Inflammatory macrophage treated with lipopolysaccharide for 1 hour (primary cell): ENCODE measurements at places on chromosomes 11 and 22.

DNA sequence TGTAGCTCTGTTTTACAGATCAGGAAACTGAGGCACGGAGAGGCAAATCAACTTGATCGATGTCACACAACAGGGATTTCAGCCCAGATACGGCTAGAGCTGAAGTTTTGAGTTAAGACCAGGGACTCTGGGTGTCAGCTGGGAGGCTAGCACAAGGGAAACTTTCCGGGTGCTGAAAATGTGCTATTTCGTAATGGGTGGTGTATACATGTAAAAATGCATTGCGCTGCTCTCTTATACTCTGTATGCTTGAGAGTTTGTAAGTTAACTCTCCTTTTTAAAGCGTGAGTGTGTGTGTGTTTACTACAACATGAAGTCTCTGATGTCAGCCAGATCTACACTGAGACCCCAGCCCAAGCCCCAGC lies 227.6 kb downstream of the MN1 start:
- DNase-seq: no peak

GRCh38 chr22:39215070-39215396 lies 29.7 kb downstream of the PDGFB start:
- no peak for DNase-seq

GRCh38 chr11:13862845-13863392 lies 99.6 kb upstream of the SPON1 start:
- DNase-seq: no peak

DNA sequence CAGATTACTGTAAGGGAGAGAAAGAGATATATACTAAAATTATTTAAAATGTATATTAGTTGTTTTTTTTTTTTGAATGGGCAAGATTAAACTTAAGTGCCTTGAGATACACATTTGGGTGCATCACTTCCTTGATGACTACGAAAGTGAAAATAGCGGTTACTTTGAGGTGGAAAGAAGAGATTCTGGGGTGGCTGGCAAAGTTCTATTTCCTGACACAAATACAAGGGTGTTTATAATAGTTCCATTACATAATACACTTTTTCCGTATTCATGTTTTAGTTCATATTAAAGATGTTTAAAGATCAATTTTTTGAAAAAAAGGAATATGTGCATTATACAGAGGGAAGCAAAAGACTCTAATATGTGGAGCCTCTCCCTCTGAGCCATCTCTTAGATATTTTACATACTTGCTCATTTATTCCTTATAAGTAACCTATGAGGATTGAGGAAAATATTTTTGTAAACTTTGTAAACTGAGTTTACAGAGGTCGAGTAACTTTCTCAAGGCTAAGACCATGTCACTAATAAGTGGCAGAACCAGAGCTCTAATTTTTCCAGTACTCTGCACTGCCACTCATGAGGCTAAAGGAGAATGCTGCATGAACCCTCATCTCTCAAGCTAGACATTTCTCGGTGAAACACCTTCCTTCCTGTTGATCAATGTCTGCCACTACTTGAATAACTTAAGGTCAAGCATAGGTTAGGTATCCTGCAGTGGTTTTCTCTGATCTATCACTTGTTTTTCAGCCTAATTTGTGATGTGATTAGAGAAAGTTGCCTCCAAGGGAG lies 58.6 kb downstream of the DDIAS start:
- DNase-seq: no peak

GRCh38 chr11:117831661-117832415 lies 7.3 kb upstream of the FXYD2 start:
- no peak for DNase-seq

GRCh38 chr11:85540635-85541205 lies 86.4 kb downstream of the DLG2 start:
- no peak for DNase-seq

DNA sequence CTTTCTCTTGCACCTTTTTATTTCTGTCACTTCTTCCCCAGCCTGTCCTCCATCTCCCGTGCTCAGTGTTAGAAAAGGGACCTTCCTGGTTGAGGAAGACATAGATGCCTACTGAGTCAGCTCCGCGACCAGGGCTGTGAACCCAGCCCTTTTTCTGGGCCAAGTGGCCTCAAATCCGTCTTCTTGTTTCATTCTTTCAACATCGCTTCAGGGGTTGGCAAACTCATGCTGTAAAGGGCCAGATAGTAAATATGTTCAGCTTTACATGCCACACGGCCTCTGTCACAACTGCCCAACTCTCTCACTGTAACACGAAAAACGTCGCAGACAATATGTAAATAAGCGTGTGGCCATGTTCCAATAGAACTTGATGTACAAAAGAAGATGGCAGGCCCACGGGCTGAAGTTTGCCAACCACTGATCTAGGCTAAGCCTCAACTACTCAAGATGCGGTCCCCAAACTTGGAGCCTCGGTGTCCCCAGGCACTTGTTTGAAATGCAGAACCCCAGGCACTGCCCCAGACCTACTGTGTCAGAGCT lies 338.4 kb downstream of the MN1 start:
- no peak for DNase-seq

GRCh38 chr11:95751515-95751914 lies 38.1 kb downstream of the FAM76B start:
- no peak for DNase-seq

DNA sequence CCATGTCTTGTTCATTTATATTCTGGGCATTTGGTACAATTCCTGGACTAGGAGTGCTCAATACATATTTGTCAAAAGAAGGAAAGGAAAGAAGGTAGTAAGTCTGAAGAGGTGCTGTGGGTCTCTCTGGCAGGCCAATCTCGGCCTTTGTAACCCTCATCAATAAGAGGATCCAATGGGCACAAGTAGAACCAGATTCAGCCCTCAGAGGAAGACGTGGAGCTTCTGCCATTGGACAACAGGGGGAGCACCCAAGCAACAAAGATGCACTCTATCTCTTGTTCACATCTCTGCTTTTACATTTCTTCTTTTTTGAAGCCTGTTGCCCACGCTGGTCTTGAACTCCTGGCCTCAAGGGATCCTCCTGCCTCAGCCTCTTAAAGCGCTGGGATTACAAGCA lies 2.2 kb upstream of the VPS11 start:
- no peak for DNase-seq

DNA sequence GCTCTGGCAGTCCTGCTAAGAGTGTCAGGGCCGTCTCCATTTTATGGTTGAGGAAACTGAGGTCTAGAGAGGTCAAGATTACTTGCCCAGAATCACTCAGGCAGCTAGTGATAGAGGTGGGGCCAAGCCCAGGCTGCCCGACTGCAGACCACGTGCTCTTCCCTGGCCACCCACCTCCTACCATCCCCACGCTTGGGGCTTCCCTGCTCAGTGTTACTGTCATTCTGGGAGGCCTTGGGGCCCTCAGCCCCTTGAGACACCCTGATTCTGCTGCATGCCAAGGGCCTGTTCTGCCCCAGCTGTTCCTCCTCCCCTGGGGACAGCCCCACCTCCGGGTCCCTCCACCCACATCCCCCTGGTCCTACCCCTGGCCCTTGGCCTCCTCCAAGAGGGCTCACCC lies 17.2 kb upstream of the TAB1 start:
- DNase-seq: no peak

GRCh38 chr11:11436715-11437313 lies 83.8 kb upstream of the CSNK2A3 start:
- DNase-seq: no peak
